ENCODE measurements at places on chromosomes 16 and 17.
A peak's percentile ranks its signal among the peaks of the same experiment; 100 is the strongest.

DNA sequence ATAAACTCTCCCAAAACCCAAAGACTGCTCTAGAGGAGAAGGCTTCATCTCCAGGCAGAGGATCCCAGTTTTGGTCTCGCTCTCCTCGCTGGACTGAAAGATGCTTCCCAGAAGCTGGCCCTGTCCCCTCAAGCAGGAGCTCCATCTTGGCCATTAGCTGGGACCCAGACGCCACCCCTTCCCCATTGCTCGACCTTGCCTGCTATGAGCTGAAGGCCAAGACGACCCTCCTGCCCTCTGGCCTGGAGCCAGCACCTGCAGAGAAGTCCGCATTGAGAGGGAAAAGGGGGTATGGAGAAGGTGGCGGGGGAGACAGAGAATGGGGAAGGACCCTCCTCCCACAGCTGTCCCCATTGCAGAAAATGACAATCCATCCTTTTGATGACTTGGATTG is 3.6 kb upstream of the RCVRN start:
- no peak for DNase-seq

- no peak for DNase-seq
Measured at GRCh38 chr17:58324056-58324408, 4.6 kb downstream of the TSPOAP1 start.

GRCh38 chr16:48559462-48560211 is 50.3 kb downstream of the N4BP1 start:
- no peak for DNase-seq

DNA sequence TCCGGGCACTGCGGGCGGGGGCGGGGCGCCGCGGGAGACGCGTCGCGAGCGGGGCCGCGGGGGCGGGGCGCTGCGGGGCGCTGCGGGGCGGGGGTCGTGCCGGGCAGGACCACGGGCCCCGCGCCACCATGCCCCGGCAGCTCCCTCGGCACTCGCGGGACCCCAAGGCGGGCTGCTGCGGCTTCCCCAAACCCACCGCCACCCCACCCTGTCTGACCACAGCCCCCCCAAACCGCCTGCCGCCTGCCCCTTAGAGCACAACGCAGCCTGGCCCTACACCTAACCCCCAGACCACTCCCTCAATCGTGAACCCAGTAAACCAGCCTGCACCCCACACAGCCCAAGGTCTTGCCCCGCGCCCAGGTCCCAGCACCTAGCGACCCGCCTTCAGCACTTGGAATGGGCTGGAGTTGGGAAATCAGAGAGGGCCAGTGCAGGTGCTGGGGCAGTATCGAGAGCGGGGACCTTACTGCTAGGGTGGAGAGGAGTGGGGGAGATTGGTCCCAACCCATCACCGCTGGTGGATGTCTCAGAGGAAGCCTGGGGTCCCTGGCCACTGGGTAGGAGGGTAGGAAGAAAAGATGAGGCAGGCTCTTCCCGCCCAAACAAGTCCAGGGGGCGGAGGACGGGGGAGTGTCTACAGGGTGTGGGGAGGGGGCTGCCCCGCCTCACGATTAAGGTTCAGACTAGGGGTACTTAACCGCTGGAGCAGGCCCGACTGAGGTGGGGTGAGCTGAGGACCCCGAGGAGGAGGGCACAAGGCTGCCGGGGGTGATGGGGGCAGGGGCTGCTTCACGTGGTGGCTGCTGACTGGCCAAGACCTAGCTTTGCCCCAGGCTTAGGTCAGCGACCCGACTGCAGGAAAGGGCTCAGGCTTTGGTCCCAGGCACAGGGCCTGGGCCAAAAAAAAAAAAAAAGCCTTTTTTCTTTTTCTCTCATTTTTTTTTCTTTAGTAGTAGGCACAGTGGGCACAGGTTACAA is 539 bp upstream of the VAMP2 start:
- no peak for DNase-seq

DNA sequence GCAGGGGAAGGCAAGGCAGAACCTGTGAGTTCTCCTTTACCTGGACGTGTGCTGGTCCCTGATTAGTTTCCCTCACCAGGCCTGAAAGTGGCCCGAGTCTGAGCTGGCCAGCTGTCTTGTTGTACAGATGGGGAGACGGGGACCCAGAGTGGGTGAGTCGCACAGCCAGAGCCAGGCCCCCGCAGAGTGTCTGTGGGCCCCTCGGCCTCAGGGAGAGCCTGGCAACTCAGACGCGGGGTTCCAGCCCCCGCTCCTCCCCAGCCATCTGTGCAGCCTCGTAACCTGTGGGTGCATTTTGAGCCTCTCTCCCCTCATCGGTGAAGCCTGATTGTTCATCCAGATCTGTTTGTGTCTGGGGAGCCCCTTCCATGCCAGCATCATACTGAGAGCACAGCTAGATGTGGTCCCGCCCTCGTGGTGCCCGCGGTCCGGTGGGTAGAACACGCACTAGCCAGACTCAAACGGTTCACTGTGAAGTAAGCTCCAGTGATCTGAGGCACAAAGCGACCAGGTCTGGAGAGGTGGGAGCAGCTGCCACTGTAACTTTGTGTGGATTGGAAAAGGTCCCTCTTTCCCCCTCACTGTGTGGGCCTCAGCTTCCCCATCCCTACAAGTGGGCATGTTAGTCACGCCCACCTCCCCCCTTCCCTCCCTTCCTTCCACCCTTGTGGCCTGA is 6.0 kb upstream of the NDRG4 start:
- no peak for DNase-seq

- no peak for DNase-seq
Measured at GRCh38 chr16:336269-336668, 16.3 kb downstream of the AXIN1 start.

DNA sequence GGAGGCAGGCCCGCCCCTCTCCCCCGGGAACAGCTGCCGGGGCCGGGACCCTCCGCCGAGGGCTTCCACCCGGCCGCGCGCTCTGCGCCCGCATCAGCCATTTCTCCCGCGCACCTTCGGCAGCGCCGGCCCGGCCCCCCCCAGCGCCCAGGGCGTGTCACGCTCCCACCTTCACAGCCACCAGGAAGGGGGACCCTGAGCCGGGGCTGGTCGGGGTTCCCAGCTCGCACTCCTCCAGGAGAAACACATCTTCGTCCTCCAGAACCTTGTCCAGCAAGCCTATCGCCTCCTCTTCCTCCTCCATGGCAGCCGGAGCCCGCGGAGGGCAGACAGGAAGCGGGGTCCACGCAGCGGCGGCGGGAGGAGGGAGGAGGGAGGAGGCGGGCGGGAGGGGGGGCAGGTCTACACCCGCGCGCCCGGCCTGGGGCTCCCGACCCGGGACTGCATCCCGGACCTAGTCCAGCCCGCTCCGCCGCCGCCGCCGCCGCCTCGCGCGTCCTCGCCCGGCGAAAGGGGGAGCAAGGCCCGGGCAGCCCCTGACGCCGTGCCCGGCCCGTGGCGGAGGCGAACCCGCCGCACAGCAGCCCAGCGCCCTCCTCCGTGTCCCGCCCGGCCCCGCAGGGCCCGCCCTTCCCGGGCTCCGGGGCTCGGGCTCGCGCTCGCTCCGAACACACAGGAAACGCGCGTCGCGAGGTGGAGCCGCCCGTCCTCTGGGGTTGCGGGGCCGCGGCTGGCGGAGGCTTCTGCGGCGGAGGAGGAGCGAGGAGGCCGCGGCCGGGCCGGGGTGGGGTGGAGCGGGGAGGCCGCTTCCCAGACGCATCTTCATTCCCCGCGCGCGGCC is 70.8 kb downstream of the ABR start:
- DNase-seq, result peak; percentile 20

- no peak for DNase-seq
Measured at GRCh38 chr17:62700964-62701705, 73.7 kb downstream of the MRC2 start.

GRCh38 chr17:5118219-5118618 is 2.4 kb downstream of the USP6 start:
- DNase-seq, result no peak

- no peak for DNase-seq
Measured at GRCh38 chr16:6977916-6978315, 354.7 kb upstream of the RBFOX1 start.
